Left lung (tissue), 14 donors: ENCODE measurements at places on chromosomes 4 and X. TPM values are rescaled to one million over a fixed set of nuclear protein-coding genes. Genes with fewer than 3 reads are reported as not detected.

DNA sequence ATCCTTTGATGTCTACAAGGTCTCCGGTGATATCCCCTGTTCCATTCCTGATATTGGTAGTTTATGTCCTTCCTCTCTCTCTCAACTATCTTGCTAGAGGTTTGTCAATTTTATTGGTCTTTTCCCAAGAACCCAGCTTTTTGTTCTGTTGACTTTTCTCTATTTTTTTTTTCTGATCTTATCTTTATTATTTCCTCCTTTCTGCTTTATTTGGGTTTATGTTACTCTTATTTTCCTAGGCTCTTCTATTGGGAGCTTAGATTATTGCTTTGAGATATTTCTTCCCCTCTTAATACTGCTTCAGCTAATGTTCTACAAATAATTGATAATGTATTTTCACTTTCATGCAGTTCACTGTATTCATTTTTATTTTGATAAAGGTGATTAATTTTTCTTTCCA, 44.2 kb downstream of the EIF2S3 start:
- no peak for DNase-seq

DNA sequence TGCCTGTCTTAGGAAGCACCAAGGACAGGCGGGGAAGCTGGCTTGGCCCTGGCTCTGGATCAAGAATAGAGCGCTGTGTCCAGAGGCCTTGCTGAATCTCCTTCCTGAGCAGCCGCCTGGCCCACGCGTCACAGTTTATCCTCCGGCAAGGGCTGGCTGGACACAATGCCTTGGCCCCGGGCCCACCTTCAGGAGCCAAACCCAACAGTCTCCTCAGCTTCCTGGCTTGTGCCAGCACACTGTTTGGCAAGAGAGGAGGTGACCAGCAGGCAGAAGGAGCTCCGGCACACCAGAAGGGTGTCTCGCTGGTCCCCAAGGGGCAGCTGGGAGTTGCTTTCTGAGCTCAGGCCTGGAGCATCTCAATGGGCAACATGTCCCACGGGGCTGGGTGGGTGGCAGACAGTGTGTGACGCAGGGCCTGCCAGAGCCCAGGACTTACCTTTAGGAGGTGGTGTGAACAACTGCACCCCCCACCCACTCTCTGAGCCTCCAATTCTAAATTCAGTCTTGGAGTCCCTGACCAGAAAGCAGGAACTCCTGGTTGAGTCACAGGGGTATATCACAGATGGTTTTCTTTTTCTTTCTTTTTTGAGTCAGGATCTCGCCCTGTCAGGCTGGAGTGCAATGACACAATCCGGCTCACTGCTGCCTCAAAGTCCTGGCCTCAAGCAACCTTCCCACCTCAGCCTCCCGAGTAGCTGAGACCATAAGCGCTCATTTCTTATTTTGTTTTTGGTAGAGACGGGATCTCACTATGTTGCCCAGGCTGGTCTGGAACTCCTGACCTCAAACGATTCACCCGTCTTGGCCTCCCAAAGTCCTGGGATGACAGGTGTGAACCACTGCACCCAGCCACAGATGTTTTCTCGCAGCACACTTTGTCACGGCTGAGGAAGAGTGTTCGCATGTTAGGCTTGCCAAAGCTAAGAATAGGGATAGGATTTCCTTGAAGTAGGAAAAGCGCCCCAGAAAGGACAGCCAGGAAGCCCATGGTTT, 361.2 kb downstream of the BCOR start:
- DNase-seq, result peak; percentile 69

DNA sequence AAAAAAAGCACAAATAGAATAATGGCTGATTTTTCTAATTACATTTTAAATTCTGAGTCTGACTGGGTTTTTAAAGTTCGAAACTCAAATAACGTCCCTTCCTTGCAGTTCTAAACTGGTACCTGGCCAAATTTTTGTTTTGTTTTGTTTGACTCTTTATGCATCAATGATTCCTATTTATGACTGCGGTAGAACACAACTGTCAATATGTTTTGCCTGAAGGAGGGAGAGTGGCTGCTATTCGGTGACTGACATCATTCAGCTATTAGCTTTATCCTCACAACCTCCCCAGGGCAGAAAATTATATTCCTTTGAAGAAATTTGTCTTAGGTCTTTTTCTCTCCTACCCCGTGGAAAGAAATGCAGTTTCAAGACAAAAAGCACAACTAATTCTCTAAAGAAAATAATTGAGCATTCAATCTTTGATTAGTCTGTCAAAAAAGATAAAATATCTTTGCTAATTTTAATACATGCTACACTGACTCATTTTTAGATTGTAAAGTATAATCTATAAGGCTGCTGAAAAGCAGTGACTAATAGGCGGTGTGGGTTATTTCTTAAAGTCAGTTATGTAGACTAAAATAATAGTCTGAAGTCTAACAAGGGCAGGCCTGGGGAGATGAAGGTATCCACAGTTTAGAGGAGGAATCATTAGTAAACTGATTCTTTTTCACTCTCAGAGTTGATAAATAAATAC, 61.9 kb downstream of the TMEM150C start:
- DNase-seq, result no peak

DNA sequence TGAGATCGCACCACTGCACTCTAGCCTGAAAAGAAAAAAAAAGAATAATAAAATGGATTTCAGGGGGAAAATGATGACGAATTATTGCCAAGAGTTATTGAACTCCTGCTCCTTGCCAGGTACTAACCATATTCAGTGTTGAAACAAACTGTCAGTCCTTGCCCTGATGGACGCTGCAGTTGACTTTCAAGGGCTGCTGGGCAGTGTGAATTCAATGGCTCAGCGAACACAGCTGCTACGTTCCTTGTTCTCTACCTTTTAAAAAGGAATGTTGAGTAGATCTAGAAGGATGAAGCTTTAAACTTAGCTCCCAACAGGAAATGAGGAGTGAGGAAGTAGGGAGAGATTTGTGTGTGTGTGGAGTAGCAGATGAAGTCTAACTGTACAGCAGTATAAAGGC, 2.7 kb downstream of the LIMCH1 start:
- DNase-seq, result no peak

DNA sequence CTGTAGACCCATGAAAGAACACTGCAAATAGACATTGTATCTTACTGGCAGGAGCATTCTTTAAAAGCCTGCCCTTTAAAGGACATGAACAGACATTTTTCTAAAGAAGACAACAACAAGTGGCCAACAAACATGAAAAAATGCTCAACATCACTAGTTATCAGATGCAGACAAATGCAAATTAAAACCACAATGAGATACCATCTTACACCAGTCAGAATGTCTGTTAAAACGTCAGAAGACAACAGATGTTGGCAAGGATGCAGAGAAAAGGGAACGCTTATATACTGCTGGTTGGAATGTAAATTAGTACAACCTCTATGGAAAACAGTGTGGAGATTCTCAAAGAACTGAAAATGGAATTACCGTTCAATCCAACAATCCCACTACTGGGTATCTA, 77.2 kb downstream of the ATP10D start:
- no peak for DNase-seq

DNA sequence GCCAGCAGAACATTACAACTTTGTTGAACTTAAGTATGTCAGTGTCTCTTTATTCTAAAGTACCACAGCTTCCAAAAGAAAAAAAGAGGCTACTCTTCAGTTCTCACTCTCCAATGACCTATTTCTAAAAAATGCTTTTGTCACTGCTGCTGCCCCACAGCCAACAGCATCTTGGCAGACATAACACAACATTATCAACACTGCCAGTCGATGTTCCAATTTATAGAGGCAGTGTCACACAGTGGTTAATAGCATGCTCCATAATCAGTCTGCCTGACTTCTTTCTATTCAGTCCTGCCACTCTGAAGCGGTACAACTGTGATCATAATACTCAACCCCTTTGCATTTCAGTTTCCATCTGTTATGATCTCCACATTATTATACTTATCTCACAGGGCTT, 69.2 kb downstream of the PLS3 start:
- no peak for DNase-seq

DNA sequence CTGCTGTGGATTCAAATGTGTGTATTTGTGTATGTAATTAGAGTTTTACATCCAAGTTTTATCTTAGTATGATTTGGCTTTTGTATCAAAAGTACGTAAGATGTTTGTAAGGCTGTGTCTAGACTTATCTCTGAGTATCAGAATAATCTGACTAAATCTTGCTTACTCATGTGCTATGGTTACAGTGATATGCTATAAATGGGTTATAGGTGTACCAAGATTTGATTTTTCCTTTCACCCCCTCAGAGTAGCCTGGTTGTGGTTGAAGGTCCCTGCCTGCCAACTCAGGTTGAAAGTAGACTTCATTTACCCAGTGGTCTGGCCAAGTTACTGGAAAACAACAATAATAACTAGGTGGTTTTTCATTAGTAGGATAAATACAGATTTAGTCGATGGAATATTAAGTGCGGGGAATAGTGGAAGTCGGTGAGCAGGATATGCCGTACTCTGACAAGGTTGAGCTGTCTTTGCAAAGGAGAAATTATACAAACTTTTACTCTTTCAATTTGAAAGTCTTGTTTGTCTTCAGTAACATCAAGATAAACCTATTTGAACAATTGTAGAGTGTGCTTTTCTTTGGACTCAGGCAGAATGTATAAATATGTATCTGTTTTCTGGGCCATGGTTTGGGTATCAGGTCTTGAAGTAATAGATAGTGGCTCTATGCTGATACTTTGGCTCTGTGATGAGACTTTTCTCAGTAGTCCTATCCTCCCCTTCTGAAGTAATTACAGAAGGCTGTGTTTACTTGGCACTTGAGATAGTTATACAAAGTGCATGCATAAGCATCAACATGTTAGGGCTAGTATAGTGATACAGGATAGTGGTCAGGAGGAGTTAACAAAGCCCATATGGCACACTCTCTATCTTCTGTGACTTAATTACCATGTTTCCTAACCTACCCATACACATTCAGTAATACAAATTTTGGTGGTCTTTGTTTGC, 23.7 kb downstream of the BMP2K start:
- no peak for DNase-seq

DNA sequence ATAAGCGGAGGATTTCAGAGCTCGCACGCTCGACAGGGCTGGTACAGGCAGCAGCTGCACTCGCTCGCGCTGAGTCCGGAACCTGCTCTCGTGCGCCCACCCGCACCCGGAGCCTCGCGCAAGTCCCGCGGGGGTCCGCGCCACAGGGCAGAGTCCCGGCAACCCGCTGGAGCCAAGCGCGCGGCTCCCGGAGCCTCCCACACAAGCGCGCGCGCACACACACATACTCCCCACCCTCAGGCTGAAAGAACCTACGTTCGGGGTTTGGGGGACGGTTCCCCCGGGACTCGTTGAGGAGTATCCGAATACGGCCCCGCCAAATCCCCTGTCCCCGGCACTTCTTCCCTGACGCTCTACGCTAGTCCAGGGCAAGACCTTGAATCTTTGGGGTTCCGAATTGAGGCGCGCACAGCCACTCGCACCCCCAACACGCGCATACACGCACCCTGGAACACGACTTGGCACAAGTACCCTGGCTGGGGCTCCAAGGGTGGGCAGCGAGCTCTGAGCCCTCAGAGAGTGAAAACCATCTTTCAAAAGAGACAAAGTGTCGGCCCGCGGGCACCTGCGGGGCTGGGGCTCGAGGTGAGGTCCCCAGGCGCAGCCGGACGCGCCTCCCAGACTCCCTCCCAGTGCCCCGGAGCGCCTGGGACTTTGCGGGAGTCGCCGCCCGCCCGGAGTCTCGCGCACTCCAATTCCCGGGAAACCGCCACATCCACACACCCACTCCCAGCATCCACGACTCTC, 952 bp downstream of the ANOS1 start:
- peak; percentile 73 for DNase-seq

DNA sequence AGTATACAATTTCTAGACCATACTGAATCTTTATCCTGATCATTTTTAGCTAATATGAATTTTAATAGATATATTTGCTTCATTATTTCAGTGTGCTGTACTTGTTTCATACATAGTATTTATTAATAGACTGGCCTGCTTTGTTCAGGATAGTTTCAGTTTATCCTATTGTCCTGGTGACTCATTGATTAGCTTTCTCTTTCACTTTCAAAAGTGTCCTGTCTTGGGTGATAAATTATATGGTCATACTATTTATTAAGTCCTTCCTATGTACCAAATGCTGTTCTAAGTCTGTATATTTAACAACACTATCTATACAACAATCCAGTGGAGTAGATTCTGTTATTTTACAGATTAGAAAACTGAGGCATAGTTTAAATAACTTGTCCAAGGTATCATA, 153.8 kb upstream of the RAPGEF2 start:
- DNase-seq, result no peak

- DNase-seq, result no peak
Measured at GRCh38 chrX:12378706-12379105, 240.4 kb downstream of the FRMPD4 start.

GRCh38 chrX:13748486-13748885, 13.9 kb downstream of the OFD1 start:
- no peak for DNase-seq

DNA sequence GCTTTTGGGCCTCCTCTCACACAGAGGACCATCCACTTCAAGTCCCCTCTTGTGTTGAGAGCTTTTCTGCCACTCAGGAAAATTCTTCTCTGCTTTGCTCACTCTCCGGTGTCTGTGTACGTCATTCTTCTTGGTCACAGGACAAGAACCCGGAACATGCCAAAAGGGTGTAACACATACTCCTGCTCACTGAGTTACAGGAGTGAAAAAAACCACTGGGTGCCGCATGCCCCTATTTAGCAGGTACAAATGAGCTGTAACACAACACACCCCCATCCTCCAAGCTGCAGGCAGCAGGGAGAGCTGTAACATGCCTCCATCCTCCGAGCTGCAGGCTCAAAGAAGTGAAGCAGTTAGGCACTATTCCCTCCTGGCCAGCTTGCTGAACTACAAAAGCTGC, 13.0 kb upstream of the CXCL2 start:
- DNase-seq, result no peak

DNA sequence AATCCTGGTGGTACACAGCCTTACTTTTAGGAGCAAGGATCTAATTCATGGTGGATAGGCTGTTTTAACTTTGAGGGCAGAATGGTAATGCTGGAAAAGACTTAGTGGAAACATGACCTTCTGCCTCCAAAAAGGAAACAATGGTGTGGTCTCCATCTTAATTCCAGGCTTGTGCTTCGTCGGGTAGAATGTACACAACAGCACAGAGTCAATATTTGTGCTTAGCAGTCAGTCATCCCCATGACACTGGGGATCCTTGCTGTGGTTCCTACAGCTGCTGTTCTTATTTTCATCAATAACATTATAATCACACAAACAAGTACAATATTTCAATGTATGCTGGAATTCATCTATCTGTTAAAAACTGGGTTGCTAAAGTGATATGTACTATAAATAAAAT, 104.4 kb downstream of the HHIP start:
- DNase-seq, result no peak

- DNase-seq, result no peak
Measured at GRCh38 chrX:8204943-8205342, 33.9 kb upstream of the VCX2 start.

GRCh38 chr4:26647523-26648224, 63.8 kb downstream of the TBC1D19 start:
- no peak for DNase-seq

- no peak for DNase-seq
Measured at GRCh38 chrX:31112226-31112999, 40.6 kb upstream of the FTHL17 start.

The GPR82 gene
- polyA plus RNA-seq, result 0.20 TPM

The SH2D1A gene
- polyA plus RNA-seq, result 0.63 TPM

The F8A1 gene
- 10.0 TPM for polyA plus RNA-seq

The TMPRSS11D gene
- polyA plus RNA-seq, result 0.48 TPM

The F9 gene
- not detected for polyA plus RNA-seq

The ASB12 gene
- polyA plus RNA-seq, result 0.44 TPM

The SLITRK2 gene
- polyA plus RNA-seq, result 4.9 TPM

The FGFBP2 gene
- 0.74 TPM for polyA plus RNA-seq

The PF4V1 gene
- 1.0 TPM for polyA plus RNA-seq

The ENPEP gene
- polyA plus RNA-seq, result 38.8 TPM

The UBA1 gene
- polyA plus RNA-seq, result 203 TPM

The DUSP21 gene
- not detected for polyA plus RNA-seq
